ENCODE measurements at places on chromosomes 3 and 15.
A peak's percentile ranks its signal among the peaks of the same experiment; 100 is the strongest.

GRCh38 chr3:129593230-129593594, 13.3 kb downstream of the PLXND1 start:
- DNase-seq, result no peak

DNA sequence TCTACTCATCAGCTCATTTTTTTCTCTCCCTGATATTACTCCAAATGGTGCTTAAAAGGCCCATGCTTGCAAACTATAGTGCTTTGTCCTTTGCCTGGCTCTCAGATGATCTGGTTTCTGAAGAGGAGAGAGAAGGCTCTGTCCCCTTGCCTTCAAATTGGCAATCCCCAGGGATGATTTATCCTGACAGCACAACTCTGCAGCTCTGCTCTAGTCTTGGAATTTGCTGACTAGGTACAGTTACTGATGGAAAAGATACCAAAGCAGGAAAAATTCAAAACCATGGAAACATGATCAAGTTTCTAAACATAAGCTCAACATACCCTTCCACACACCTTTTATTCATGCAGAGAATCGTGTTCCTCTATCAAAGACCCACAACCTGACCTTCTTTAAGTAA, 106.7 kb upstream of the CADPS start:
- no peak for DNase-seq

- no peak for DNase-seq
These were observed 4.2 kb upstream of the CCR2 start for GRCh38 chr3:46349484-46350261.

GRCh38 chr3:63456901-63457300, 178.8 kb downstream of the SYNPR start:
- no peak for DNase-seq

DNA sequence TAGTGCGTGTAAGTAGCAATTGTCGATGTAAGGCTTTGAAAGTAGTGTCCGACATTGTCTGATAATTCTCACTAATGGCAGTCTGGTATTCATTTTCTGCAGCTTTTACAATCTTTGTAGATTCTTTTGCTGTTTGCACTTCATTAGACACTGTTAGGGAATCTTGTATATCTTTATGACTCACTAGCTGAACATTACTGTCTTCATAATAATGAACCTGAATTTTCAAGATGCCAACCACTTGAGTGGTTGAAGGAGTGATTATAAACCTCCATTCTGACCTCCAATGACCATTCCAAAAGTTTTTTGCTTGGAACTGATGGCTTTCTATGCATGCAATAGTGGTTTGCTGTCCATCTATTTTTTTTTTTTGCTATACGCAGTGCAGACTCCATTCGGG, 76.4 kb upstream of the MFGE8 start:
- DNase-seq, result no peak

- no peak for DNase-seq
These were observed 43.3 kb upstream of the SIAH2 start for GRCh38 chr3:150806185-150806835.

DNA sequence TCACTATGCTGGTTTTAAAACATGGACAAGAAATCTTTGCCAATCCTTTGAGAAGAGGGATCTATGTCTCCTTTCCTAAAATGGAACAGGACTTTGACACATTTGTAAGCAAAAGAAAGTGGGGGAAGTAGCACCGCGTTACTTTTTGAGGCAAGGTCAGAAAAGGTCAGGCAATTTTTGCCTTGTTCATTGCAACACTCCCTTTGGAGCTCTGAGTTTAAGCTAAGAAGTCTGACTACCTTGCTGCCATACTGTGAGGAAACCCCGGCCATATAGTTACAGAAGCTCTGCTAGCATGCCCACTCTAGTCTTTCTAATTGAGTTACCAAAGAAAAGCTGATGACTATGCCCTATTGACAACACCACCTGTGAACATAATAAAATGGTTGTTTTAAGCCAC, 1.4 kb downstream of the FAM227B start:
- DNase-seq, result no peak

- DNase-seq, result no peak
These were observed 109.6 kb upstream of the SEMA6D start for GRCh38 chr15:47607695-47608094.

DNA sequence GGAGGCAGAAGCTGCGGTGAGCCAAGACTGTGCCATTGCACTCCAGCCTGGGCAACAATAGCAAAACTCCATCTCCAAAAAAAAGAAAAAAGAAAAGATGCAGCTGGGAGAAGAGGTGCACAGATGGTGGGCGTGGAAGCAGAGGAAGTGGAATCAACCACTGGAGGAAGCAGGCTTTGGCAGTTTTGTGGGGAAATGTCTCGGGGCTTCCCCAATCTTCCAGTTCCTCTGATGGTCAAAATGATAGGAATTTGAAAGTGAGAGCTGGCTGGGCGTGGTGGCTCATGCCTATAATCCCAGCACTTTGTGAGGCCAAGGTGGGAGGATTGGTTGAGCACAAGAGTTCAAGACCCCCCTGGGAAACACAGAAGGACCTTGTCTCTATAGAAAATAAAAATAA, 48.1 kb upstream of the SMAD3 start:
- no peak for DNase-seq

- DNase-seq, result no peak
These were observed 325.0 kb downstream of the SATB1 start for GRCh38 chr3:18100121-18100520.

GRCh38 chr15:59160880-59161593, 45.6 kb upstream of the LDHAL6B start:
- DNase-seq, result no peak

- no peak for DNase-seq
These were observed 14.1 kb downstream of the FRMD4B start for GRCh38 chr3:69371816-69372215.

- no peak for DNase-seq
These were observed 29.7 kb downstream of the TJP1 start for GRCh38 chr15:29792426-29793159.

GRCh38 chr3:146817704-146818103, 212.6 kb upstream of the PLSCR5 start:
- DNase-seq, result no peak

- DNase-seq, result no peak
These were observed 27.4 kb upstream of the HDAC11 start for GRCh38 chr3:13452490-13453335.

GRCh38 chr3:48446425-48447193, at the start of gene ATRIP:
Gene ATRIP, plus strand, starts transcription at chr3:48446737. Its CDS starts 109 bp downstream, at chr3:48446846.
- DNase-seq, result peak; percentile 54

GRCh38 chr3:8712045-8712907, 21.3 kb upstream of the CAV3 start:
- no peak for DNase-seq

Data from stimulated activated CD4-positive, alpha-beta T cell treated with anti-CD3 and anti-CD28 coated beads, TNF-alpha, amount 100 ng/mL, for 1 hour (primary cell).